ENCODE measurements at places on chromosomes 1 and 21.

DNA sequence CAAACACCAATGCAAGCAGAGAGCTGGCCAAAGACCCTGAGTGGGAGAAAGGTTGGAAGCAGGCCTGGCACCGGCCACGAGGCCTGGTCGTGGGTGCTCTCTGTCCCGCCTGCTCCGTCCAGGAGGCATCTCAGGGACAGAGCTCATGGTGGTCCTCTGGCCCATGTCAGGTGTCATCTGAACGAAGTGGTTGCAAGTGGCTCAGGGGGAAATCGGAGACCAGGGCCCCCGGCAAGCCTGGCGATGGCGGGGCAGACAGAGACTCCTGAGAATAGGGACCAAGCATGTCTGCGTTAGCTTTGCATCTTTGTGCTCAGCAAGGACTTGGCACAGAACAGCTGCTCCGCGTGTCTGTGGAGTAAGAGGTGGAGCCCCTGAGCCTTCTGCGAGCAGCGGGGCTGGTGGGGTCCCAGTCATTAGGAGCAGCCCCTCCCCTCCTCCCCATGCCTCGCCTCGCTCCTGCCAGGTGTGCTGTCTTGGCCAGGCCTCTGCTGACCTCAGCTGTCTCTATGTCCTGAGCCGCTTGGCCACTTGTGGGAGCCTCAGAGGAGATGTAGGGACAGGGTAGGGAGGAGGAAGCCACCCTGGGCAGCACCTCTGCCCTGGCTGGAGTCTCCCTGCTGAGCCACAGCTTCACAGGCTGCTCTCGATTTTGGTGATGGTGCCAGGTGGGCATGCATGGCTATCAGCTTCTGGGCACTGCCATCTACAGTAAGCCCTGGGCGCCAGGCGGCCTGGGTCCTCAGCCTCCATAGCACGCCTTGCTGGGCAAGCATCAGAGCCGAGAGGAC is 362.9 kb upstream of the VAMP3 start:
- no peak for DNase-seq

- no peak for DNase-seq
Observed at GRCh38 chr1:158961178-158961577, 29.8 kb downstream of the PYHIN1 start.

DNA sequence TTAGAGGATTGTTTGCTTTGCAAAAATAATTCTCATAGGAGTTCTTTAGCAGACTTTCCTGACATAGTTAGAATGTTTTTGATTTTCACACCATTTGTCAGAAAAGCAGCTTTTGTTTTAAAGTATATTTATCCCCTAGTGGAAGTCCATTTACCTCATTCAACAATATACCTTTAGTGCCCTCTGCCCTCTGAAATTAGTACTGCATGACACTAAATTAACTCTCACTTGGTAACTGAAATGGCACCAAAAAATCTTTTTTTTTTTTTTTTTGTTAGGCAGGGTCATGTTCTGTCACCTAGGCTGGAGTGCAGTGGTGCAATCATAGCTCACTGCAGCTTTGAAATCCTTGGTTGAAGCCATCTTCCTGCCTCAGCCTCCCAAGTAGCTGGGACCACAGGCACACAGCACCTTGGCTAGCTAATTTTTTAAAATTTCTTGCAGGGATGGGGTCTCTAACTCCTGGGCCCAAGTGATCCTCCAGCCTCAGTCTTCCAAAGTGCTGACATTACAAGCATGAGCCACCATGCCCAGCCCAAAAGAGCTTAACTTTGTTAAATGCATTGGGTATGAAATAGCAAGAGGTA is 13.6 kb downstream of the LRRC42 start:
- DNase-seq, result no peak

GRCh38 chr1:9784508-9785133 is 39.1 kb downstream of the CLSTN1 start:
- DNase-seq, result peak; percentile 38

- no peak for DNase-seq
Observed at GRCh38 chr21:30434033-30434631, 4.1 kb downstream of the KRTAP13-4 start.

GRCh38 chr1:116808848-116809508 is 54.7 kb downstream of the CD2 start:
- DNase-seq, result no peak
